Testis (tissue), 5 donors: ENCODE measurements at places on chromosomes 2 and 18. TPM values are rescaled to one million over a fixed set of nuclear protein-coding genes. Genes with fewer than 3 reads are reported as not detected.

DNA sequence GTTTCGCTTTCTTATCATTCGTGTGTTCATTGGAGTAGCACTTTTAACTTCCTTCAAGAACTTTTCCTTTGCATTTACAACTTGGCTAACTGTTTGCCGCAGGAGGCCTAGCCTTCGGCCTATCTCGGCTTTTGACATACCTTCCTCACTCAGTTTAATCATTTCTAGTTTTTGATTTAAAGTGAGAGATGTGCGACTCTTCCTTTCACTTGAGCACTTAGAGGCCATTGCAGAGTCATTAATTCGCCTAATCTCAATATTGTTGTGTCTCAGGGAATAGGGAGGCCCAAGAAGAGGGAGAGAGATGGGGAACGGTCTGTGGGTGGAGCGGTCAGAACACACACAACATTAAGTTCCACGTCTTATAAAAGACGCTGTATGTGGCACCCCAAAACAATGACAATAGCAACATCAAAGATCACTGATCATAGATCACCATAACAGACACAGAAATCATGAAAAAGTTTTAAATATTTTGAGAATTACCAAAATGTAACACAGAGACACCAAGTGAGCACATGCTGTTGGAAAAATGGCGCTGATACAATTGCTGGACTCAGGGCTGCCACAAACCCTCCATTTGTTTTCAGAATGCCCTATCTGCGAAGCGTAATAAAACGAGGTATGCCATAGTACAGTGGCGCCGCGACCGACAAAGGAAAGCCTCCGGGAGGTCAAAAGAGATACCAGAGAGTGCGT, 553 bp downstream of the TIGD1 start:
- peaks cover 9% of the 10 kb centered on the region for H3K4me1 ChIP-seq
- H3K36me3 ChIP-seq, result no peaks in the 10 kb centered on the region
- peak overlapping the region; percentile 98 for H3K27ac ChIP-seq

GRCh38 chr2:42575458-42576064, 7.1 kb downstream of the MTA3 start:
- no peaks in the 10 kb centered on the region for H3K4me1 ChIP-seq
- H3K27me3 ChIP-seq, result no peaks in the 10 kb centered on the region
- H3K4me3 ChIP-seq, result no peak overlapping the region
- H3K27ac ChIP-seq, result no peak overlapping the region

DNA sequence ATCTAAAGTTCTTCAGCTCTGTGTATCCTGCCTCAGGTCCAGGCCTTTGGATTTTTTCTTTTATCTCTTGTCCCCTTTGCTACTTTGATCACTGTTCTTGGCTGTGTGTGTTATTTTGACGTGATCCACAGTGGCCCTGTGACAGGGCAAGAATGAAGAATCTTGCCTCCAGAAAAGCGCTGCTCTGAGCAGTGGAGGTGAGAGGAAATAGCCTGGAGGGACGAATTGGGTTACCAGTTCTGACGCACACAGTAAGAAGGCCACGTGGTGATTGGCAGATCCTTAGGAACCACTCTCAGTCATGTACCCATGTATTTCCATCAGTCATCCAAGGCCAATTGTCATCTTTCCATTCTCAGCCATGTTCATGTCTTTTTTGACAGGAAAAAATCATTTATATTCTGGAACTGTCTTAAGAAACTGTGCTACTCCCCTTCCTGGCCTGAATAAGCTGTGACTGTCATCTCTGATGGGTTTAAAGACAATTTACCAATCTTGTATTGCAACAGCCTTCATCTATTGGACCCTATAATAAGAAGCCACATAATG, 47.6 kb downstream of the MAPK4 start:
- peaks cover 21% of the 10 kb centered on the region for H3K4me1 ChIP-seq
- H3K27ac ChIP-seq, result no peak overlapping the region

- no peaks in the 10 kb centered on the region for H3K27me3 ChIP-seq
- no peak overlapping the region for H3K27ac ChIP-seq
- no peaks in the 10 kb centered on the region for H3K36me3 ChIP-seq
- no peak overlapping the region for H3K4me3 ChIP-seq
These were observed 59.4 kb upstream of the CTLA4 start for GRCh38 chr2:203808046-203808750.

- no peaks in the 10 kb centered on the region for H3K4me1 ChIP-seq
- H3K27me3 ChIP-seq, result no peaks in the 10 kb centered on the region
- H3K27ac ChIP-seq, result no peak overlapping the region
- H3K4me3 ChIP-seq, result no peak overlapping the region
- DNase-seq, result no peak
These were observed 4.5 kb upstream of the SPC25 start for GRCh38 chr2:168894720-168895119.

DNA sequence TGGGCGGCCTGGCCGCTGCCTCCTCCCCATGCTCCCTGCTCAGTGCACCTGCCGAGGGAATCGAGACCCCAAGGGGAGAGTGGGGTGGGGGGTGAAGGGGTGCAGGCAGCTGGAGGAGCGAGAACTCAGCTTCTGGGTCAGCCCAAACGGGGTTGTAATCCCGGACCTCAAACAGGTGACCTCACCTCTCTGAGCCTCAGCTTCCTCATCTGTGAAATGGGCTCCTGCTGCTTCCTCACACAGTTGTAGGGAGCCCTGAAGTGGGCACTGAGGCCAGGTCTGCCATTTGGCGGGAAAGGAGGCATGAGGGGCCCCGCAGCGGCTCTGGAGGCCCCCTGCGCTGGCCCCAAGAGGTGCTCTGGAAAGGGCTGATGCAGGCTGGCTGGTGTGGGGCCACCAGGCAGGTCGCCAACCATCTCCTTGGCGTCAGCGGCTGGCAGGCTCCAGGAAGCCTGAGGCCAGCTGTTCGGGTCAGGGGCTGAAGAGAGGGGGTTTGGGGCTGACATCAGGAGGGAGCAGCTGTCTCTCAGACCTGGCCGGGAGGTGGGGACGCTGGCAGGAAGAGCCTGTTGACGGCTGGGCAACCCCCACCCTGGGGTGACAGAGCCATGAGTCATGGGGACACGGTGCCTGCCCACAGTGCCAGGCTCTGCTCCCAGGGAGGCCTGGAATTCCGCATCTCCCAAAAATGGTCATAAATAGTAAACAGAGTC, 4.9 kb downstream of the KLHL30 start:
- no peaks in the 10 kb centered on the region for H3K4me1 ChIP-seq
- no peak overlapping the region for H3K4me3 ChIP-seq
- H3K36me3 ChIP-seq, result no peaks in the 10 kb centered on the region
- H3K27me3 ChIP-seq, result no peaks in the 10 kb centered on the region

DNA sequence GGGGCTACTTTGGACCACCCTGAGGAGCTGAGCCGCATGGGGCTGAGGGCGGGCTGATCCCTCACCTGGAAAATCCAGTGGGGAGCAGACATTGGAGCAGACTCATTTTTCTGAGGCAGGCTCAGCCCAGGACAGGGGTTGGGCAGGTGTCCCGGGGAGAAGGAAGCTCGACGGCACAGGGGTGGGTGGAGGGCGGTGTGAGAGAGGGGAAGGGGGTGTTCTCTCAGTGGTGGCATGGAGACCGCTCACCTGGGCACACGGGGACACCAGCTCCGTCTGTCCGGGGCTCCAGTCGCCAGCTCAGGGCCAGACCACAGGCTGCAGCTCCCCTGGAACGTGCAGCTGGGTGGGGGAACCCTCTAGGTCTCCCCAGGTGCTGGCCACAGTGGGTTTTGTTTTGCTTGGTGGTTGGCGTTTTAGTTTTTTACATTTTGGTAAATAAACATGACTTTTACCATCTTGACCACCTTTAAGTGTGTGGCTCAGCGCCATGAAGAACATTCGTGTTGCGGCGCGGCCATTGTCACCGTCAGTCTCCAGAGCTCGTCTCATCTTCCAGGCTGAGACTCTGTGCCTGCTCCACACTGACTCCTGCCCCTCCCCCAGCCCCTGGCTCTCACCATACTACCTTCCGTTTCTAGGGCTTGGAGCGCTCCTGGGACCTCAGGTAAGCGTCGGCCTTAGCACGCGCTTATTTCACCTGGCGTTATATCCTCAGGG, 4.3 kb upstream of the MAB21L4 start:
- H3K4me1 ChIP-seq, result peaks cover 11% of the 10 kb centered on the region
- H3K36me3 ChIP-seq, result no peaks in the 10 kb centered on the region
- no peaks in the 10 kb centered on the region for H3K27me3 ChIP-seq
- no peak overlapping the region for H3K27ac ChIP-seq
- DNase-seq, result no peak

DNA sequence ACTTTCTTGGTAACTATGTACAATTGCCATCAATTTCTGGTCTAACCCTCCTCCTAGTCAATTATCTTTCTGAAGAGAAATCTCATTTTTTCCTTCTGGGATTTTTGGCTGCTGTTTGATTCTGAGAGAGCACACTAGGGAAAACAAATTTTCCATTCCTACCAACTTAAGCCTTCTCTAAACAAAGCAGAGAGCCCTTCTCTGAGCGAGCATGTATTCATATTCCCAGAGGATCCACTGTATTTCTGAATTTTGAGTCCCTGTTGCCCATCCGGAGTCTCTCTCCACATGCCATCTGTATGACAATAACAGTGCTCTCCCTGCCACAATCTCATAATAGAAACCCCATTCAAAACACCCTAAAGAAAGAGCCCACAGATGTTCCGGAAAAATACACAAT, 78.5 kb downstream of the MAIP1 start:
- H3K36me3 ChIP-seq, result no peaks in the 10 kb centered on the region
- no peak for DNase-seq
- H3K4me1 ChIP-seq, result no peaks in the 10 kb centered on the region
- H3K4me3 ChIP-seq, result no peak overlapping the region

DNA sequence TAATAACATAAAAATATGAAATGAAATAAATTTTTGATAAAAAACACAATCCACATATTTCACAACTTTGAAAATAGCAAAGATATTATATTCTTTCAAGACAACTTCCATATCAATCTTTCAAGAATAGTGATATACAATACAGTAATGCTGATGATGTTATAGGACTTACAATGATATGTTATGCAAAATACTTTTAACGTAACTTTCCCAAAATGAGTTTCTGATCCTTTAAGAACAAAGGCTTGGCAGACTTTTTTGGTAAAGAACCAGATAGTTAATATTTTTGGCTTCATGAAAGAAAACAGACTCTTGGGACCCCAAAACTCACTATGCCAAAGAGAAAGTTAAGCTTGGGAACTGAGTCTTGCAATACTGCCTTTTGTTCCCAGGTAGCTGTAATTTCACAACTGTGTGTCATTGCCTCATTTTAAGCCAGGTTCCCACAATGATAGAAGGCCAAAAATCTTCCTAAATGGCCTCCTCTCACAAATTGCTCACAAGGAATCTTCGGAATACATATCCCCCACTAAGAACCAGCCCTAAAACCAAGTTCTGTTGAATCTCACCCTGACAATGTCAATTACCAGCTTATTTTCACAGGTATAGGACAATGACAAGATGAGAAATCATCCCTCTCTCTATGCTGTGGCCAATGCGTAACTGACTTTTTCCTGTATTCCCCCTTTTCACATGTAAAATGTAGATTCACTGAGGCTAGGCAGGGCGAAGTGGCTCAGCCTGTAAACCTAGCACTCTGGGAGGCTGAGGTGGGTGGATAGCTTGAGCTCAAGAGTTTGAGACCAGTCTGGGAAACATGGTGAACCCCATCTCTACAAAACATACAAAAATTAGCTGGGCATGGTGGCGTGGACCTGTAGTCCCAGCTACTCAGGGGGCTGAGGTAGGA, 54.8 kb upstream of the STRN start:
- no peak overlapping the region for H3K27ac ChIP-seq
- no peak overlapping the region for H3K4me3 ChIP-seq
- peaks cover 17% of the 10 kb centered on the region for H3K4me1 ChIP-seq
- no peak for DNase-seq
- H3K36me3 ChIP-seq, result no peaks in the 10 kb centered on the region

GRCh38 chr18:48790869-48791635, 159.7 kb downstream of the SMAD7 start:
- no peaks in the 10 kb centered on the region for H3K4me1 ChIP-seq
- H3K4me3 ChIP-seq, result no peak overlapping the region
- H3K36me3 ChIP-seq, result no peaks in the 10 kb centered on the region
- H3K27me3 ChIP-seq, result no peaks in the 10 kb centered on the region
- no peak overlapping the region for H3K27ac ChIP-seq

Gene COL4A3
- 3.7 TPM for polyA plus RNA-seq

GRCh38 chr2:5365871-5366461, 326.2 kb upstream of the SOX11 start:
- H3K4me3 ChIP-seq, result no peak overlapping the region
- H3K4me1 ChIP-seq, result no peaks in the 10 kb centered on the region
- peak; percentile 85 for DNase-seq
- no peaks in the 10 kb centered on the region for H3K36me3 ChIP-seq

- H3K27ac ChIP-seq, result no peak within 1 kb of the TSS
- H3K36me3 ChIP-seq, result no peaks in the 10 kb centered on the region
- peaks cover 11% of the 10 kb centered on the region for H3K4me1 ChIP-seq
- no peak for DNase-seq
- H3K4me3 ChIP-seq, result no peak within 1 kb of the TSS
These were observed at the start of gene MAB21L4 for GRCh38 chr2:240895656-240896388. Gene MAB21L4, minus strand, starts transcription at chr2:240896156. Its CDS starts 159 bp downstream, at chr2:240895997.

Gene TWIST2
- polyA plus RNA-seq, result 5.0 TPM

GRCh38 chr2:149442346-149442745, 112.0 kb downstream of the LYPD6 start:
- no peak overlapping the region for H3K27ac ChIP-seq
- H3K36me3 ChIP-seq, result no peaks in the 10 kb centered on the region
- H3K4me3 ChIP-seq, result no peak overlapping the region
- no peaks in the 10 kb centered on the region for H3K27me3 ChIP-seq
- H3K4me1 ChIP-seq, result no peaks in the 10 kb centered on the region

Gene ZSWIM2
- polyA plus RNA-seq, result 11.2 TPM

DNA sequence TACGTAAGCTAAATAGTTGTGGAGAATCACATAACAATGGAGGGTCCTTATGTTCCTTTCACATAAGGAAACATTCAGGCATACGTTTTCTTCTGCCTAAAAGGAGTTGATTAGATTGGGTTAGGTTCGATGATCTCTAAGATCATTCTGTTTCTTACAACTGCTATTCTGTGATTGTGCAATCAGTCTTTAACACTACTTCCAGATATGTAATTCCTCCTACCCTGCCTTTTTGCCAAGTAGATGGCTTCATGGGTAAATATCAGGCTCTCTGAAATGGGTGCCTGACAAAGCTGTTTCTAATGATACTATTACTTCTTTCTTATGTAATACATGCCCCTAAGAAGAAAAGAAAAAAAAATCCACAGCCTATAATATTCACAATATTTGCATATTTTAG, 321.5 kb downstream of the XIRP2 start:
- no peaks in the 10 kb centered on the region for H3K4me1 ChIP-seq
- no peak overlapping the region for H3K27ac ChIP-seq
- H3K27me3 ChIP-seq, result no peaks in the 10 kb centered on the region
- no peak overlapping the region for H3K4me3 ChIP-seq

Gene CNDP1
- polyA plus RNA-seq, result 0.40 TPM

- H3K4me1 ChIP-seq, result no peaks in the 10 kb centered on the region
- no peak overlapping the region for H3K27ac ChIP-seq
- H3K36me3 ChIP-seq, result no peaks in the 10 kb centered on the region
- no peak overlapping the region for H3K4me3 ChIP-seq
These were observed 122.3 kb downstream of the HRH4 start for GRCh38 chr18:24582771-24583170.

Gene SRD5A2
- polyA plus RNA-seq, result 1.8 TPM

Gene CPSF3
- 112 TPM for polyA plus RNA-seq

- no peaks in the 10 kb centered on the region for H3K4me1 ChIP-seq
- no peak overlapping the region for H3K4me3 ChIP-seq
- H3K27me3 ChIP-seq, result no peaks in the 10 kb centered on the region
- H3K36me3 ChIP-seq, result no peaks in the 10 kb centered on the region
- DNase-seq, result no peak
- H3K27ac ChIP-seq, result no peak overlapping the region
These were observed 10.1 kb upstream of the CCDC138 start for GRCh38 chr2:108776475-108776874.

Gene ZNF407
- 10.9 TPM for polyA plus RNA-seq

GRCh38 chr2:137535897-137536296, 428.4 kb upstream of the HNMT start:
- no peak for DNase-seq
- no peaks in the 10 kb centered on the region for H3K36me3 ChIP-seq
- H3K27ac ChIP-seq, result no peak overlapping the region
- no peaks in the 10 kb centered on the region for H3K4me1 ChIP-seq
- H3K27me3 ChIP-seq, result no peaks in the 10 kb centered on the region

Gene ITGAV
- polyA plus RNA-seq, result 23.5 TPM
